ENCODE measurements at places on chromosomes 2 and 18.

GRCh38 chr2:17962876-17963275 is 84.4 kb downstream of the KCNS3 start:
- DNase-seq: no peak

GRCh38 chr2:205763708-205764211 is 81.5 kb downstream of the NRP2 start:
- DNase-seq: no peak

GRCh38 chr2:75543446-75543845 is 17.3 kb downstream of the EVA1A start:
- DNase-seq: no peak

DNA sequence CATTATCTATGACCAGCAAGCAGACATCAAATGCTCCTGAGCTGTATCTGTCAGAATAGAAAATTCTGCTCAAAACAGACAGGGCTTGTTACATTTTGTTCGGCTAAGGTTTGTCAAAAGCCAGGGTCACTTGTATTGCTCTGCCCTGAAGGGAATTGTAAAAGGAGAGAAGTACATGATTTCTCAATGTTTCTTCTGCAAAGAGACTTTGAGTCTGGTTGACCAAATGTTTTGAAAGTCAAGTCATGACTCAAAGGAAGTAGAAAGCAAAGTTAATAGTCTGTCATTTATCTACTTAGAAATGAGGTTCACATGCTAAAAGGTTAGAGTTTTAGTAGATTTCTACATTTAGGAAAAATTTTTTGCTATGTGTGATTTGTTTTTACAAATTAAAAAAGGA is 1624.1 kb upstream of the ZEB2 start:
- no peak for DNase-seq

DNA sequence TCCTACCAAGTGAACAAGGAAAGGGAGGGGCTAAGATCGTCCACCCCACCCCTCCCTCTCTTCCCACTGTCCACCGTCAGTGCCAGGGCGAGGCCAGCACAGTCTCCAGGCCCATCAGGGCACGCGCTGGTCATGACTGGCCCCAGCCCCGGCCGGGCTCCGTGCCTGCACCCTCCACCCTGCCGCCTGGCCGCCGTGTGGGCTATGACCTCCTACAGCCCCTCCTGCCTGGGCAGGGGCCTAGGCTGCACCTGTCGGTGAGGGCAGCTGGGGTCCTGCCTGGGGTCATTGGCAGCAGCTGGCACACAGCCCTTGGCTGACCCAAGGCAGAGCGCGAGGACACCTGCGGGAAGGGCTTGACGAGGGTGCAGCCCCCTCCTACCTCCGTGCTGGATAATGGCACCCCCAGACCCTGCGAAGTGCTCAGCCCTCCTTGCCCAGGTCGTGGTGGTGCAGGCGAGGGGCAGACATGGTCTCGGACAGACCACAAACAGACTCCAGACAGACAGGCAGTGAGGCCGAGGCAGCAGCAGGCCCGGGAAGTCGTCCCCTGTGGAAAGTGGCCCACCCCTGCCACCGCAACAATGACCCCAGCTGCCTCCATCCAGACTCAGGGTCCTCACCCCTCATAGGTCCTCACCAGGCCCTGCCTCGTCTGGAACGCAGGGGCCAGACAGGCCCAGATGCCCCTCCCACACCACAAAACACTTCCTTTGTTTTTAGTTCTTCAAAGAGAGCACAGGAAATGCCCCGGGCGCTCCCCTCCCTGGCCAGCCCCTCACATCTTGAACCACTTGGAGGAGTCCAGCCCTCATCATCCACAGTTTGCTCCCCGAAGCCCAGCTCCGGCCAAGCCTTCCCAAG is 43.1 kb upstream of the GPC1 start:
- DNase-seq: no peak

DNA sequence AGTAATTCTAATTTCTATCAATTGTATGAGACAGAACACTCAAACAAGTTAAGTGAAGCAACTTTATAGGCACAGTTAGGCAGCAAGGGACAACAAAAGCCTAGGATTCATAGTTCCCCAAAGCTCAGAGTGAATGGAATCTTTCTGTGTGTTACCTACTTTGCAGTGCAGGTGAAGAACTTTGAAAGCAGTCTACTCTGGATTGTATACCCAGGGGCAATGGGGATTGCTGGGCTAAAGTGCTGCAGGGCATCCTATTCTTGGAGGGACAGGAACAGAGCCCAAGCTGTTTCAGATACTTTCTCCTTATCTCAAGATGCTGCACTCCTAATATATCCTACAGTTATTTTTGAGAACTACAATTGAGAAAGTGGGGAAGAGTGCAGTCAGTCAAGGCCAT is 207.6 kb downstream of the PLCL1 start:
- no peak for DNase-seq

DNA sequence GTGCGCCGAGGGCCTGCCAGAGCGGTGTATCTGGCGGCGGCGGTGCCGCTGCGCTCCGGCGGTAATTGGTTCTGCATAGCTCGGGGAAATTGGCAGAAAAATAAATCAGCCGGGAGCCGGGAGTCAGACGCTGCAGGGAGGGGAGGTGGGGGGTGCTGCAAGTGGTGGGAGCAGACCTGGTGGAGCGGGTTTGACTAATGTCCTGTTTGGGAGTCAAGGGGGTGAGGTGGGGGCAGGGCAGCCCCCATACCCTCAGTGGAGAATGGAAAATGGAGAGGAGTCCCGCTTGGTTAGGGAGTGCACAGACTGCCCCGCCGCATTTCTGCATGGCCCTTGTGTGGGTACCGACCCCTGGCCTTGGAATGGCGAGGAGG is 107.3 kb downstream of the DYSF start:
- DNase-seq: no peak

- DNase-seq: no peak
Observed at GRCh38 chr2:42809131-42809818, 16.9 kb upstream of the HAAO start.

DNA sequence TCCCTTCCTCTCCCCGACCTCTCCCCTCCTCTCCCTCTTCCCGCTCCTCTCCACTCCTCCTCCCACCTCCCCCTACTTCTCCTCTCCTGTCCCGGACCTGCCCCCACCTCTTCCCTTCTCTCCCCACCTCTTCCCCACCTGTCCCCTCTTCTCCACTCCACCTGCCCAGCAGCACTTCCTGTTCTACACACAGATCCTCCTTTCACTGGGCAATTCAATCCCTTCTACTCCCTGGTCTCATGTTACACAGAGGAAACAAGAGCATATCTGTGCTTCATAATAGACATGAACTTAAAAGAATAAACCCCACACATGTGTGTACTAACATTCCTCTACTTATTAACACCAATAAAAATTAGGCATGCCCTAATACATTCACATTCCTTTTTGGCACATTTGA is 34.8 kb downstream of the TIMM21 start:
- DNase-seq: no peak

- DNase-seq: no peak
Observed at GRCh38 chr2:176917-177316, 86.9 kb downstream of the SH3YL1 start.

DNA sequence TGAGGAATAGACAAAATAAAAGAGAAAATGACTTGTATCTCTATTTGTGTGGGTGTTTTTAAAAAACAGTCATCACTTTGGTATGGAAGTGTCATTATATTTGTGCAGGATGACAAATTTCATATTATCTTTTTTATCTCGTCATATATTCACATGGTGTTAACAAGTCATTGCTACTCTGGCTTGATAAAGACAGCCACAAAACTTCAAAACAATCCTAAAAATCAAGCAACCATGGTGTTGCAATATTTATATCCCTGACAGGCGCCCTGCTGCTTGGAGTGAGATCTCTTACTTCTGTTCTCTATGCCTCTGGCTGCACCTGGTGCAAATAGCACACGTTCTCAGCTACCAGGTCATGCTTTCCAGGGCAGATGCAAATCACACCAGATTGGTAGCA is 278.0 kb upstream of the EPHA4 start:
- DNase-seq: no peak

DNA sequence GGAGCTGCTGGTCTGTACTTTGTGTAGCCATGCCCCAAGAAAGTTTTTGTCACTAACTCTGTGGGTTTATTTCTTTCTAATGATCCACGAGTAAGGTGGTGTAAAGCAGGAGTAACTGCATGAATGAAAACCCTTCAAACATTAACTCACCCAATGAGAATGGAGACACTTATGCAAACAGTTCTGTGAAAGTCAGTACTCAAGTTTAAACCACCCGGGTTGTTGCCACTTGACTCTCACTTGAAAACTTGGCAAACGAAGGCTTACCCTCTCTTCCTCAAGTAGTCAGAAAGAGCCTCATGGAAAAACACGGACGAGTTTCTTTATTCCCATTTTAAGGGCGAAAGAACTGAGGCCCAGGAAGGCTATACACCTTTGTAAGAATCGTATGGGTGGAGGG is 117.5 kb downstream of the MMADHC start:
- DNase-seq: no peak

- no peak for DNase-seq
Observed at GRCh38 chr2:191051825-191052778, 38.1 kb upstream of the STAT1 start.

DNA sequence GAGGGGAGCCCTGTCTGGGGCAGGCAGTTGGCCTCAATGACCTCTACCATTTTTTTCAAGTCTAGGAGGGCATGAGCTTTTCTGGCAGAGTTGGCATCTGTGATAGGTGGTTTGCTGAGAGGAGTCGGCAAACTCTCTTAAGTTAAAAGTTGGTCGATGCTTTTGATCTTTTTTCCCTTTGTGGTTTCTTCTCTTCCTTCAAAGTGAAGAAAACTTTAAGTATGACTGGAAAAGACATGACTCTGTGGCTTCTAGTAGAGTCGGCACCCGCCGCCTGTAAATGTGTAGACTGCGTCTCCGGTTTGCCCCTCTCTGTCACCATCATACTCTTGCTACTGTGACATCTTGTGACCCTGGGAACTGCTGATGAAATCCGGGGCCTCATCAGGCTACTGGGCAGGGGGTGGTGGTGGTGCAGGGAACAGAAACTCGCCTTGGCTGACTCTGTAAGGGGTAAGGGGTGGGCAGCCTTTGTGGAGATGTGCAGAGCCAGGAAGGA is 21.1 kb downstream of the INPP5D start:
- no peak for DNase-seq

GRCh38 chr18:14093307-14093915 is 38.8 kb downstream of the ZNF519 start:
- no peak for DNase-seq

GRCh38 chr2:7004636-7005035 is 87.4 kb downstream of the RNF144A start:
- no peak for DNase-seq

DNA sequence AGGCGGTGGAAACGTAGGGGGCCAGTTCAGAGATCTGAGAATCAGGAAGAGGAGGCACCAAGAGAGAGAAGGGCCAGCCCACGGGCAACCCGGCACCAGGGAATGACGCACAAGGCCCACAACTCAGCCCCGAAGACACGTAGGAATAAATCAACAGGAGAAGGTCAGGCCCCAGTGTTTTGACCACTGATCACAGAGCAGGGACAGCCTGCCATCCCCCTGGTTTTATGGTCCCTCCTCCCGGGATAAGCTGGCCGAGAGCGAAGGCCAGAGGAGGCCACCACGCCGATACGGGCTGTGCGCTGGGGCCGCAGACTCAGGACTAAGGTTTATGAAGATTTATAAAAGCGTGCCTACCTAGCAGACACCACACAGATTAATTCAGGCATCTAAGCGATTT is 341.4 kb downstream of the ZNF516 start:
- DNase-seq: no peak

DNA sequence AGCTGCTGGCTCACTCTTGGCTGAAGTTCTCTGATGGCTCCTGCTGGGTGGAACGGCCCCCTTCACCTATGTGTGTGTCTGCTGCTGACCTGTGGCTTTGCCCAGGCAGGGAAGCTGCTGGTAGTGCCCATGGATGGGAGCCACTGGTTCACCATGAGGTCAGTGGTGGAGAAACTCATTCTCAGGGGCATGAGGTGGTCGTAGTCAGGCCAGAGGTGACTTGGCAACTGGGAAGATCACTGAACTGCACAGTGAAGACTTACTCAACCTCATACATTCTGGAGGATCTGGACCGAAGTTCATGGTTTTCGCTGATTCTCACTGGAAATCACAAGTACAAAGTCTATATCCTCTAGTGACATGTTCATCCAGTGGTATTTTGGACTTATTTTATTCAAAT is 13.9 kb upstream of the UGT1A8 start:
- no peak for DNase-seq

GRCh38 chr2:182914852-182915251 is 48.4 kb upstream of the FRZB start:
- DNase-seq: no peak

DNA sequence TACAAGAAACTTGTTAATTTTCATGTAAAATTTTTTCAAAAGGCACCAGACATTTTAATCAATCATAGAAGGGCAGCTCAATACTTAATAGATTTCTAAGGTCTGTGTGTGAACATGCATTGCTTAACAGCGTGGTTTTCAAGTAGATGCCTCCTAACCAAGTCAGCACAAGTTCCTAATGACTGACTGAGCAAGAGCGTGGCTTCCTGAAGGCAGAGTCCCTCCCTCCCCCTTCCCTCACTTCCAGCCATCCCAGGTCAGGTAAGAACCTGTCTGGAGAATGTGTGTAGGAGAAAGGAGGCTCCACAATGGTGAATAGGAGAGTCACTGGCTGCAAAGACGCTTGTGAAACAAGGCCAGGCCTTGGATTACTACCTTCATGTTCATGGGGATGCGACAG is 33.5 kb upstream of the DAPL1 start:
- DNase-seq: no peak

DNA sequence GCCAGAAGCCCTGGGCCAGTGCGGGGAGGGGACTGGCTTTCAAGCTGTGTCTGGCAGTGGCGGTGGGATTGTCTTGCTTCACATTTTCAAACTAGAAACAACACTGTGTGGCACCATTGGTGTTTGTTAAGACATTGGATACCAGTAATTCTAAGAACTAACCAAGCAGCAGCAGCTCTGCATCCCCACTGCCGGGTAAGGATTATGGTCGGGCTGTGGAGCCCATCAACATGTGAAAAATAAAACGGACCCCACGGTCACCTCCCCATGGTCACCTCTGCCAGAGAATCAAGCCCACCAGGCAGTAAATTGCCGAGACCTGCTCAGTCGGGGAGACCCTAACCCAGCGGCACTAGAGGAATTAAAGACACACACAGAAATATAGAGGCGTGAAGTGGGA is 65.3 kb downstream of the C18orf63 start:
- no peak for DNase-seq

DNA sequence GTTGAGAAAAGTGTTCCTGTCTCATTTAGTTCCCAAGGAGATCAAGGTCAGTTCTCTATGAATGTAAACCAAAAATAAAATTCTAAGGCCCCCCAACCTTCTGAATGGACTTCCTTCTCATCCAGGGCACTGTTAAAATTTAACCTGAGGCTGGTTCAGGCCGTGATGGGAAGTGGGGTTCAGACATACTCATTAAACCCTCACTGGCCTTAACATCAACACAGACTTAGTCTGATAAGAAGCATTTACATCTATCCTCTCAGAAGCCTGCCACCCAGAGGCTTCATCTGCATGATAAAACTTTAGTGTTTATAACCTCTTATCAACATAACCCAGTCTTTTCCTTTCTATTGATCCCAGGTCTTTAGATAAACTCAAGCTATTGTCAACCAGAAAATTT is 22.4 kb downstream of the ITSN2 start:
- DNase-seq: no peak

DNA sequence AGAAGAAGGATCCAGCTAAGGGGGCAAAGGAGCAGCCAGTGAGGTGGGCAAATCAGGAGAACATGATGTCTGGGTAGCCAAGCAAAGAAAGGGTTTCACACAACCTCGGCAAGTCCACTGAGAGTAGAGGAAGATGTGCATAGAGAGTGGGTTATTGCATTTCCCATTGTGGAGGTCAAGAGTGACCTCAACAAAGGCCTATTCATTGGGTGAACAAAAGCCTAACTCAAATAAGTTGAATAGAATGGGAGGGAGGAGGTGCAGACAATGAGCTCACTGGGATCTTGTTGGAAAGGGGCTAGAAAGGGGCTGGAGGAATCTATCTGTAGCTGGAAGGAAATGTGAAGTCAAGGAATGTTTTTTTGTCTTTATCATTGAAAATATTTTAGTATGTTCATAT is 14.0 kb upstream of the PDCL3 start:
- no peak for DNase-seq
